ENCODE measurements at places on chromosomes 2 and 18.
A peak's percentile ranks its signal among the peaks of the same experiment; 100 is the strongest.

- no peak for DNase-seq
Observed at GRCh38 chr2:6784291-6784690, 81.4 kb downstream of the CMPK2 start.

- DNase-seq, result no peak
Observed at GRCh38 chr18:76374330-76375281, 120.4 kb downstream of the ZNF516 start.

DNA sequence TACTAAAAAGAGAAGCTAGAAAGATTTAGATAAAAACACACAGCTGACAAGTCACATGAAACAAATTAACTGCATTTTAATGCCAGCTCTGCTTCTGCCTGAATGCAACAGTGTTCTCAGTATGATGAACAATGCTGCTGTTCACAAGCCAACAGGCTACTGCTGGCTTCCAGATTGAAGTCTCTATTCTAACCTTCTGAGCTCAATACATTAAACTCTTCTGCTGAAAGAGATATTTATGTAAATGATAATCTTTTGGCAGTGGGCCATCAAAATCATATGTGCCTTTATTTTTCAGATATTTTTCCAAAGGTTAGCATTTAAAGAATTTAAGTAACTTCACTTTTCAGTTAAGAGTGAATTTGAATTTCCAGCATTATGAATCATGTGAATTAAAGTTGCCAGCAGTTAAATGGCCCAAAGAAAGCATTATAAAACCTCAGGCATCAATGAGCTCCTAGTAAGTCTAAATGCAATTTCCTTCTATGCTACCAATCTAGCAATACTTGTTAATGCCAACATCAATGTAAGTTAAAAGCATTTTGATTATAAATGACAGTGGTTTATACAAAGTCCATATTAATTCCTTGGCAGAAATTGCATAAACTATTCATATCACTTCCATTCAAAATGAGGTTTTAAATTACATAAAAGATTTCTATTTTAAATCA is 72.4 kb downstream of the ID2 start:
- DNase-seq, result no peak

- DNase-seq, result no peak
Observed at GRCh38 chr2:226207671-226208070, 591.9 kb downstream of the IRS1 start.

DNA sequence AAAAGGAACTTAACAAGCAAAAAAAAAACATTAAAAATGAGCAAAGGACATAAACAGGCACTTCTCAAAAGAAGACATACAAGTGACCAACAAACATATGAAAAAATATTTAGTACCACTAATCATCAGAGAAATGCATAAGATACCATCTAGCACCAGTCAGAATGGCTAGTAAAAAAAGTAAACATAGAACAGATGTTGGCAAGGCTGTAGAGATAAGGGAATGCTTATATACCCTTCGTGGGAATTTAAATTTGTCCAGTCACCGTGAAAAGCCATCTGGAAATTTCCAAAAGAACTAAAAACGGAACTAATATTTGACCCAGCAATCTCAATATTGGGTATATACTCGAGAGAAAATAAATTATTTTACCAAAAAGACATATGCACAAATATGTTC is 1751.3 kb upstream of the LRRTM1 start:
- no peak for DNase-seq

DNA sequence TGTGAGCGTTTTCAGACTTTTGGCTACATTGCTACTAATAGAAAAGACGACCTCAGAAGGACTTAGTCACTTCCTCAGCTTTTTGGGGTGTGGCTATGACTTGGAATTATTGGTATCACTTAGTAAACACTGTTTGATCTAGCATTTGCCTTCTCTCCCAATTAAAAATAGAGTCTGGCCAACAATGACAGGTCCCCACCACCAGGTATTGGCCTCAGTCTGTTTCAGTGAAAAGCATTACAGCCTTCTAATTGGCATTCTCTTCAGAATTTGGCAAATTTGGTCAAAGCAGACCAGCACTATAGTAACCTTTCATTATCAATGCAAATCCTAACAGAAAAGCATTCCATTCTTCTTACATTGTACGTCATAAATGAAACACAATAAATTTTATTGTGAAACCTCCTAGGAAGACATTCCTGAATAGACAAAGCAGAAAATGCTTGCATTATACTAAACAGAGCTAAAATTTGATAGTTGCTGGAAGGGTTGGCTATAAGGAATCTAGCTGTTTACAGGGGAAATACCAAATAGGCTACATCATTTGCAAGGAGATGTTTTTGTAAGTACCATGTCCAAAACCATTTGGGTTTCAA is 613.9 kb downstream of the IRS1 start:
- no peak for DNase-seq

- no peak for DNase-seq
Observed at GRCh38 chr2:223920109-223920508, 25.0 kb downstream of the WDFY1 start.

- no peak for DNase-seq
Observed at GRCh38 chr2:217877866-217878265, 124.9 kb downstream of the TNS1 start.

DNA sequence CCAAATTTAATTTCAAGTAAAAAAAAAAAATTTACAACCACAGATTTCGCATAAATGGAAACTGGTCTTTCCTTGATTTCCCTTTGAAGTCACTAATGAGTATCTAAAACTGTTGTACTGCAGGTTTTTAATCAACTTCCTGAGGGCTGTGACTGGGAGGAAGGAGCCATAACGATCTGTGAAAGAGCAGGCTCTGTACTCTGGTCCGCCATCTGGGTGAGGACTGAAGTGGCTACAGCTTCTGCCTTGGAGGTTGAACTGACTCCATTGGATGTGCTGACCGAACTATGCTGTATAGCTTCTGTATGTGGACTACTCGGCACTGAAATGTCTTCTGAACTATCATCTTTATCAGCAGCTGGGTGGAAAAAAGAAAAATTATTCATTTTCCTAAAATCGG is 69.3 kb upstream of the CHN1 start:
- DNase-seq, result no peak

DNA sequence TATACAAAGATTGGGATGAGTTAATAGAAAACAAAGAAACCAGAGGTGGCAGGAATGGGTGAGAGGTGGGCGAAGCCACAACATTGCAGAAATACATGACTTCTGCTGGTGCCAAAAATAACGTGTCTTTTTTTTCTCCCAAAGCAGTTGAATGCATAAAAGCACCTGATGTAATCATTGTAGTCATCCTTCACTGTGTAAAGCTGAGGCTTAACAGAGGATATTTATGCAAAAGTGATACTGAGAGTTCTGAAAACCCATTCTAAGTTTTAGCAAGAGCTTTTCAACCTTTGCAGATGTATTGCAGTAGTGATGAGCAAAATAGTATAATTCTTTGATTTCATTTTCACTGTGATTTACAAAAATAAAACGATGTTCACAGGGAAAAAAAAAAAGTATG is 173.0 kb downstream of the PTGR3 start:
- DNase-seq, result no peak

GRCh38 chr18:6405237-6406074 is 9.3 kb downstream of the L3MBTL4 start:
- DNase-seq, result no peak

DNA sequence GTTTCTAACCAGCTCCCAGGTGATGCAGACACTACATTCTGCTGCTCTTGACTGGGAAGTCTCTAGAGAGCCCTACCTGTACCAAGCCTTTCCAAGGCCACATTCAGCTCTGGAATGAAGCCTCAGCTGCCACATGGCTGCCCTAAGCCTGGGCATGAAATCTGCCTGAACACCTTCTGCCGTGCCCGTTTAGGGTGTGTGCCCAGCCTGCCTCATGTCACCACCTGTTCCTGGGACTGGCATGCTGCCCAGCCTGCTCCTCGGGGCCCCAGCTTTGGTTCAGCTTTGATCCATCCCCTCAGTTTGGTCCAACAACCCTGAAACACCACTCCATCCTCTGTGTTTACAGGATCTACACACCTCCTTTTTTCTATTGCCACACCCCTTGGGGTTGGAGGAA is 210.9 kb downstream of the L3MBTL4 start:
- DNase-seq, result no peak

DNA sequence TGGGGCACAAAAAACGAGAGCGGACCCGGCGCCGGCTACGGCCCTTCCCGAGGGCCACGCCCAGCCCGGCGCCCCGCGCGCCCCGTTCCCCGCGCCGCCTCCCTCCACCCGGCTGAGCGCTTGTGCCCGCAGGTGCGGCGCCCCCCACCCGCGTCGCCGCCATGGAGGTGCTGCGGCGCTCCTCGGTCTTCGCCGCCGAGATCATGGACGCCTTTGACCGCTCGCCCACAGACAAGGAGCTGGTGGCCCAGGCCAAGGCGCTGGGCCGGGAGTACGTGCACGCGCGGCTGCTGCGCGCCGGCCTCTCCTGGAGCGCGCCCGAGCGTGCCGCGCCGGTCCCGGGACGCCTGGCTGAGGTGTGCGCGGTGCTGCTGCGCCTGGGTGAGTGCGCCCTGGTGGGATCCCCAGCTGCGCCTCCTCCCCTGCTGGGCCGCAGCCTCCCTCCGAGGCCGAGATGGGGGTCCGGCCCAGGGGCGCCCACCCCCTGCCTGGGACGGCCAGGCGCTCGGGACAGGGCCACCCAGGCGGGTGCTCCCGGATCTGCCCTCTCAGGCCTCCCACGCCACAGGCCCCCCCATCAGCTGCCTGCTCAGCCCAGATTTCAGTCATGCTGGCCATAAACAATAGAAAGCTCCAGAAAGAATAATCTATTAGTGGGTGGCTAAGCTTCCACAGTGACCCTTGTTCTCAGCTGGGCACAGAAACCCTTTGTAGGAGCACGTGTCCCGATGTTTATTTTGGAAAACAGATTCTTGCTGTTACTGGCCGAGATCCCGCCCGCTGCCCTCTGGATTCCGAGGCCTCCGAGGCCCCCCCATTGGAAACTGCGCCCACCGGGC is 997 bp downstream of the BOK start:
- DNase-seq, result peak; percentile 82

DNA sequence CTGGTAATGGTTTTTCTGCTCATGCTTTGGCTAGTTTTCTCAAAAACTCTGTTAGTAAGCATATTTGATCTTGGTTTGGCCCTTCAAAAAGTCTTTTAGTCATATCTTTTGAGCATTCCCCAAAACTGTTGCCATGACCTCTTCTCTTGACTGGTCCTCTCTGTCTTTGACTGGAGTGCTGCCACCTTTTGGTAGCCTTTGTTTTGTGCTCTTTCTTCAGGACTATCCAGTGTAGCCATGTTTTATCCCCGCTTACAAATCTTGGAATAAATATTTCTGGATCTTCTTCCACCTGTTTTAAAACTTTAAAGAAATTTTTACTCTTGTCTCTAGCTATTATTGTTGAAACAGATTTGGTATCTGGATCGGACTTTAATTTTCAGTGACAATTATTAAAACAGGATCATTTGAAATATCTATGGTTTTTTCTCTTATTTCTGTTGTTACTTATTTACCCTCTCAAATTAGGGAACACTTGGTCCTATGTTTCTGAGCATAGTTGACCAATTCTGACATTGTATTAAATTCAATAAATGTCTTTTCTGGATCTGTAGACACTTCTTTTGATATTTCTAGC is 965 bp upstream of the ELOA2 start:
- DNase-seq, result no peak

DNA sequence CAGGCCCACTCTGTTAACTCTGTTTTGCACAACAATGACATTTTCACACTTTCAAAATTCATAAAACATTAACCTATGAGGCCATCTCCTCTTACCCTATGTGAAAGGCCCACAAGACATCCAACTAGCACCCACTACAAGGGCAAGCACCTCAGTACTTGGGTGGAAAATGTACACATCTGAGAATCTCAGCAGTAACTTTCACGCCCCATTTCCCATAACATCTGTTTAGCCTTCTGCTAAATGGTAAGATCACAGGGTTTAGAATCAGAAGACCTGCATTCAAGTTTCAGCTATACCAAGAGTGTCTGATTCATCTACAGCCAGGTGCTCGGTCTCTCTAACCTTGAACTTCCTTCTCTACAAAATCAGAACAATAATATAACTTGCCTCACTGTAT is 89.2 kb downstream of the SP100 start:
- DNase-seq, result no peak

GRCh38 chr2:217434180-217434975 is 568.4 kb downstream of the TNS1 start:
- DNase-seq, result peak; percentile 67

GRCh38 chr18:8706791-8707555 is 1.6 kb downstream of the MTCL1 start:
- peak; percentile 80 for DNase-seq

GRCh38 chr2:98903767-98904485 is 32.1 kb downstream of the CRACDL start:
- DNase-seq, result no peak

GRCh38 chr2:100730290-100730868 is 89.6 kb upstream of the NPAS2 start:
- DNase-seq, result no peak

- no peak for DNase-seq
Observed at GRCh38 chr2:146385031-146385430, 1459.8 kb upstream of the ACVR2A start.

DNA sequence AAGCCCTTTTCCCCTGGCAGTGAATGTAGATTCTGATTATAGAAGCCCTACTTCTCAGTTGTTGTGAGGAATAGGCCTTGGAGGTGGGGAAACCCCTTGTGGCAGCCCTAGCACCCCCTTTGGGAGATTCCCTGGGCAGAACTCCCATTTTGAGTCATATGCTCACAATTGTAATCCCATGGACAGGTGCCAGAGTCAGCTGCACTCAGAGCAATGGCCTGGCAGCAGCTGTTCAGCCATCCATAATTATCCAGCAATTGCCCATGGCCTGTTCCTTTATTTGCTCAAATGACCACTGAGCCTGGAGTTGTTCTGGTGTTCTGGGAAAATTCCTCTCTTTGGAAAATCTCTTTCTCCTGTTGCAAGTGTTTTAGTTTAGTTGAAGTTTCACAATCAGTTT is 71.7 kb downstream of the PTRHD1 start:
- no peak for DNase-seq

- no peak for DNase-seq
Observed at GRCh38 chr2:153074207-153074606, 355.8 kb downstream of the ARL6IP6 start.

- peak; percentile 8 for DNase-seq
Observed at GRCh38 chr18:10912790-10913545, 236.4 kb downstream of the PIEZO2 start.

DNA sequence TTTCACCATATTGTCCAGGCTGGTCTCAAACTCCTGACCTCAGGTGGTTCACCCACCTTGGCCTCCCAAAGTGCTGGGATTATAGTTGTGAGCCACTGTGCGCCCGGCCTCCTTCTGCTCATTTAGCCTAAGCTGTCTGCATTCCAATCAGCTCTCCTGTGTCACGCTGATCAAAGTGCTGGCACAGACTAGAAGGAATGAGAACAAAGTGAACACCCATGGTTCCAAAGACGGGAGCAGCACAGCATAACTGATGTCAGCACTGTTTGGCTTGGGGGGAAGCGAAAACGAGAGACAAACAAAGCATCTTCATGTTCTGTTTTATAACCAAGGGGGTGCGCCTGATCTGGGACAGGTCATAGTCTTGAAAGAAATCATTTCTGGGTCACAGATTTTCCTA is 43.3 kb downstream of the DIPK1C start:
- DNase-seq, result no peak
